ENCODE measurements at places on chromosomes 4 and X.

GRCh38 chrX:130186651-130187050 lies 14.9 kb downstream of the RAB33A start:
- DNase-seq = no peak

GRCh38 chrX:109880629-109881028 lies 122.3 kb upstream of the TMEM164 start:
- no peak for DNase-seq

DNA sequence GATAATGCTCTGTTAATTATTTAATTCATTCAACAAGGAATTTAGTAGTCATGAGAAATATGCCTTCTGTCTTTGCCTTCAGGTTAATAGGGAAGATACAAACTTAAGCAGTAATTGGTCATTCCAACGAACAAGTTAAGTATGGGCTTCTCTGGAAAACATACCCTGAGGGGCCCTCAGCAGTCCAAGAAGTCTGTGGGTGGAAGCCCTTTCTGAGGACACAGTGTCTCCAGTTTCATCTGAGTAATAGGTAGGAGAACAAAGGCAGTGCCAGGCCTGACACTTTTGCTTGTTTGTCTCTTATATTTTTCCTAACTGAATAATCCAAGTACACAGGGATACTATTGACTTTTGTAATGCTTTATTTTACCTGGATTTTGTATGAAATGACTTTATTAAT lies 262.5 kb downstream of the FBXW7 start:
- no peak for DNase-seq

- DNase-seq = no peak
Measured at GRCh38 chr4:37837446-37837845, 11.0 kb downstream of the PGM2 start.

- DNase-seq = no peak
Measured at GRCh38 chr4:27048429-27049238, 188.0 kb downstream of the STIM2 start.

DNA sequence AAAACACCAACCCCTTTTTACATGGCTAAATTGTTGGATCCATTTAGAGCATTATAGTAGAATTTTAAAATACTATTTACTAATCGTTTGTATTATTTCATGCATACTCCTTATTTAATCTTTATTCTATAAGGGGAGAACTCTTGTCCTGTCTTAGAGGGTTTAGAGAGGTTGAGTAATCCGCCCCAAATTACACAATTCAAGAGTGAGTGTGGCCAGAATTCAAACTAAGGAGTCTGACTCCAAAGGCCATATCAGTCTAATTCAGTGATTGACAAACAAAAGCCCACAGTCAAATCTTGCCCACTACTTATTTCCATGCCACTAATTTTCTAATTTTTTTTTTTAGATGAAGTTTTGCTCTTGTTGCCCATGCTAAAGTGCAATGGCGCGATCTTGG lies 33.7 kb upstream of the NEIL3 start:
- no peak for DNase-seq

DNA sequence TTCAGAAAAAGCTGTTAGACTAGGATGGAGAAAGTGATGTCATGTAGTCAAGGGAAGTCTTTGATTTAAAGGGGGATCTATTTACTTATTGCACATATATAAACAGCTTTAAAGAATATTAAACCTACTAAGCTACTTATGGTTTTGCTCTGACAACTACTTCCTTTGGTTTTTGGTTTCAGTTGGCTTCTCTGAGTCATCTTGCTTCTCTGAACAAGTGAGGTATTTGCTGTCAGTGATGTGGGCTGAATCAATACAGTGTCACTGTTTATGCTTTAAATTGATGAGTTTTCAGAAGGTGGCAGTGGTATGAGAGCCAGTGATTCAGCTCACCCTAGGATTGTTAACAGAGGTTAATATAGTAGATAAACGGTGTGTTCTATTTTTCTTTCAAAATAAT lies 75.1 kb downstream of the CEP44 start:
- DNase-seq = no peak
